Stimulated activated CD8-positive, alpha-beta memory T cell treated with anti-CD3 and anti-CD28 coated beads, Interleukin-15, amount 100 ng/mL, for 1 hour (primary cell): ENCODE measurements at places on chromosomes 5 and 9.

- no peak for DNase-seq
These were observed 11.8 kb upstream of the TCOF1 start for GRCh38 chr5:150345716-150346115.

GRCh38 chr5:172498431-172499129 lies 44.3 kb upstream of the SH3PXD2B start:
- no peak for DNase-seq

- no peak for DNase-seq
These were observed 452.9 kb downstream of the CSNK1G3 start for GRCh38 chr5:123964884-123965283.

- DNase-seq: no peak
These were observed 54.6 kb upstream of the CLINT1 start for GRCh38 chr5:157913575-157913974.

DNA sequence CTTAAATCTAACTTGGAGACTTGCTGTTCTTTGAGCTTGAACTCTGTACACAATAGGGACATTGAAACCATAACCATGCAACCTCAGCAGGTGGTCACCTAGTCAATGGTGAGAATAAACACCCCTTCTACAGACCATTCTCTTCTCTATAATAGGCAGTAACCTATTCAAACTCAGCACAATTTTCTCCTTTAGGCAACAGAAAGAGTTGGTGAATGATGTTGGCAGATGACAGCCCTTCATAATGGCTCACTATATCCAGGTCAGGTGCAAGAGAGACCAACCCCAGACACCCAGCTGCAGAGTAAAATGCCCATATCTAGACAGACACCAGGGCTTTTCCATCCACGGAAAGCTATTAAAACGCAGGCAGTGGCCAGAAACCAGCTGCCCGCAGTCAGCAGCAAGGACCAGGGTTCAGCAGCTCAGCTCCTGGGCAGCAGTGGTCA lies 106.7 kb downstream of the SERINC5 start:
- DNase-seq: no peak

DNA sequence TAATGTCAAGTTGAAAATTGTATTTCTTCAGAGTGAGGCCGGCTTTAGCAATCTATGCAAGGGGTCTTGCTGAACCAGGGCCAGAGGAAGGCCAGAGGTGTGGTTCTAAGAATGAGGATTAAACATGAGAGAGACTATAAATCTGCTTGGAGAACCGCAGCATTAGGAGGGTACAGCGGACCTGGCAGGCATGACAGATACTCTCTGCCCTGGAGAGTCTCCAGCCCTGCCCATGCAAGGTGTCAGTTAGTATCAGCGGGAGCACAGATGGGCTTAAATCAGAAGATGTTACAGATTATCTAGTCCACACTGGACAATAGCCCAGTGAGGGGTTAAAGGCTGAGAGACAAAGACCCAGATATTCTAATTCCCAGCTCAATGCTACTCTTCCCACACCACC lies 11.5 kb upstream of the GPX3 start:
- DNase-seq: no peak
